Endodermal cell (in vitro differentiated cells): ENCODE measurements at places on chromosomes 3 and 15. TPM values are rescaled to one million over a fixed set of nuclear protein-coding genes. Genes with fewer than 3 reads are reported as not detected.

Gene CP
- 0.59 and 0.86 TPM in 2 replicates for total RNA-seq

Gene RLBP1
- total RNA-seq = not detected in 3 replicates

Gene CCR3
- not detected in 3 replicates for total RNA-seq

Gene CCDC54
- not detected in 2 replicates for total RNA-seq

Gene ERICH6
- not detected in 3 replicates for total RNA-seq

Gene DYNC1LI1
- total RNA-seq = 40.0 to 46.3 TPM (median 41.6 TPM) in 3 replicates

Gene CDC25A
- 14.0 to 50.9 TPM (median 48.9 TPM) in 3 replicates for total RNA-seq

Gene COL6A5
- total RNA-seq = 0.04 to 0.07 TPM in 2 of 3 replicates, not detected in the other

Gene LRRC58
- 20.5 to 25.6 TPM (median 21.2 TPM) in 3 replicates for total RNA-seq

Gene GOLGA8G
- total RNA-seq = not detected in 2 replicates

Gene NPAP1
- total RNA-seq = 0.07 to 0.18 TPM (median 0.11 TPM) in 3 replicates

DNA sequence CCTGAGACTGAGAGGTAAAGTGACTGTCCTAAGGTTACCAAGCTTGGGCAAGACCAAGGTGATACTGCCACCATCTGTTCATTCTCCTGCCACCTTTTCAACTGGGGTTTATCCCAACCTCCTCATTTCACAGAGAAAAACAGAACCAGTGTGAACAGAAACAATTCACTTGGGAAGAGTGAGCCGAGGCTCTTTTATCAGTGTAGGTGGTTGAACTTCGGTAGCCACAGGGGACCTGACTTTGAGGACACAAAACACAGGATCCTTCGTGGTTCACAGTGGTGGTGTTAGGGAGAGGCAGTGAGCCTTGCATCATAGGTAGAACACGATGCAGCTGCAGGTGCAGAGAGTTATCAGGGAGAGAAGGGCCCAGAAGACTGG lies 72.8 kb upstream of the ICE2 start:
- no peak overlapping the region for H3K4me3 ChIP-seq
- H3K36me3 ChIP-seq = peaks cover 4% of the 10 kb centered on the region
- no peak overlapping the region for H3K27ac ChIP-seq
- DNase-seq = no peak

- no peaks in the 10 kb centered on the region for H3K27me3 ChIP-seq
- no peaks in the 10 kb centered on the region for H3K36me3 ChIP-seq
- no peak for DNase-seq
- H3K4me1 ChIP-seq = no peaks in the 10 kb centered on the region
Observed at GRCh38 chr3:46092702-46093080, 65.4 kb upstream of the XCR1 start.

GRCh38 chr15:40845036-40845435 lies 1.2 kb downstream of the SPINT1 start:
- peaks cover 32% of the 10 kb centered on the region for H3K27me3 ChIP-seq
- H3K36me3 ChIP-seq = peaks cover 7% of the 10 kb centered on the region

DNA sequence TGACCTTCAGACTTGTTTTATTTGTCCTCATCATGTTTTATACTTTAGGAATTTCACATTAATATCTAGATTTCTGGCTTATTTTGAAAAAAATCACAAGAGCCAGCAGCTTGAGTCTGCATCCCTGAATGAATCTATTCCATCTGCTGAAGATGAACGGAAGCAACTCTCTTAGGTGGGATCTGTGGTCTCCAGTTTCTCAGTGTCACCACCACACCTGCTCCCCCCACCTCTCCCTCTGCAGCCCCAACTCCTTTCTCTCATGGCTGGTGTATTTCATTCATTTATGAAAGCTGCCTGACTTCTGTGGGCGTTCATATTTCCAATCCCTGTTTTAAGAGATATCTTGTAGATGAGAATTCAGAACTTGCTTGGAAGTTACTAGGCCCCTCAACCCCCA lies 102.1 kb upstream of the AGBL1 start:
- no peak for DNase-seq
- H3K4me3 ChIP-seq = no peak overlapping the region
- no peaks in the 10 kb centered on the region for H3K4me1 ChIP-seq
- H3K27ac ChIP-seq = no peak overlapping the region
- no peaks in the 10 kb centered on the region for H3K27me3 ChIP-seq

- H3K4me1 ChIP-seq = peaks cover 2% of the 10 kb centered on the region
- no peak for DNase-seq
- H3K36me3 ChIP-seq = no peaks in the 10 kb centered on the region
- no peak overlapping the region for H3K4me3 ChIP-seq
- H3K27me3 ChIP-seq = no peaks in the 10 kb centered on the region
Observed at GRCh38 chr3:141699324-141699723, 38.8 kb upstream of the RNF7 start.

DNA sequence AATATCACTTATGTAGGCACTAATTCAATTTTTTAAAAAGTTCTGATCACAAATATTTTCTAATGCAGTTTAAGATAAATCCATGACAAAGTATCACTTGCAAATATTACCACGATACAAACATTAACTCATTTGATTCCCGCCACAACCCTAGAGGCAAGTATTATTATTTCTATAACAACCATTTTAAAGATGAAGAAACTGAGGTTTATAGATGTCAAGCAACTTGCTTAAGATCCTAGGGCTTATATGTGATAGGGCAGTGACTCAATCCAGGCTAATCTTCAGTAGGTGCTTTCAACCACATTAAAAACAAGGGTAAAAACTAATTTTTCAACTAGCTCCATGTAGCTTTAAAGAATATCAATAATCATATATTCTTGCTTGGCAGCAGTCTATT lies 1.7 kb downstream of the DYNC1LI1 start:
- no peaks in the 10 kb centered on the region for H3K27me3 ChIP-seq
- no peak for DNase-seq
- H3K4me3 ChIP-seq = peak overlapping the region; percentile 91
- peaks cover 4% of the 10 kb centered on the region for H3K4me1 ChIP-seq
- peaks cover 22% of the 10 kb centered on the region for H3K36me3 ChIP-seq
- no peak overlapping the region for H3K27ac ChIP-seq

DNA sequence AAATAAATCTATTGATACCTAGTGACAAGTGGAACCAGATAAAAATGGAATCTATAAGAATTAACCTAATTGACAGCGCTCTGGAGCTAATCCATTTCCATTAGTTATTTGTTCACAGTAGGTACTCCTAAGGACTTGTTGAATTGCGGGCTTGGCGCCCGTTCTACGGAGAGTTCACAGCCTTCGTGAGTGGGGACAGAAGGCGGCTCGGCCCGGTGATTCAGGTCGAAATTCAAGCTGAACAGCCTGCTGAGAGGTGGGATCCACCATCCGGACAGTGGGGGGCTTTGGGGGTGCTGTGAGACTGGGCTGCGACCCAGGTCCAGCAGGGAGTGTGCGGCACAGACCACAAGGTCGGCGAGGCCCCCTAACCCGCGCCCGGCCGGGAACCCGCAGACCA lies 779 bp upstream of the CTNNB1 start:
- DNase-seq = no peak
- H3K36me3 ChIP-seq = no peaks in the 10 kb centered on the region
- peak overlapping the region; percentile 70 for H3K27ac ChIP-seq
- peaks cover 7% of the 10 kb centered on the region for H3K4me1 ChIP-seq
- H3K27me3 ChIP-seq = no peaks in the 10 kb centered on the region

DNA sequence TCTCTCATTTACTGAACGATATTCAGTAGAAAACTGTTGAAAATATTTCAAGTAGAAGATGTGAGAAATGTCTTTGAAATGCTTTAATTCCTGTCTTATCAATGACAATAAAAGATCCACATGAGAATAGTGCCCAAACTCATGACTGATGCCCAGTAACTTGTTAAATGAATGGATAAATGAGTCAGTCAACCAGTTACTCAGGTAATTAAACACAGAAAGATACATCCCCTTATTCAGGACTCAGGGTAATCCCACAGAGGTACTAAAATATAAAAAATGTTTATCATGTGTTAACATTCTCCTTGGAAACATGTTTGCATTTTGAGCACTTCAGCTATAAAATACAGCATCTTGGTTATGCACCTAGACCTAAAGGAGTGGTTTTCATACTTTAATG lies 169.5 kb downstream of the MBNL1 start:
- DNase-seq = no peak
- no peak overlapping the region for H3K4me3 ChIP-seq

DNA sequence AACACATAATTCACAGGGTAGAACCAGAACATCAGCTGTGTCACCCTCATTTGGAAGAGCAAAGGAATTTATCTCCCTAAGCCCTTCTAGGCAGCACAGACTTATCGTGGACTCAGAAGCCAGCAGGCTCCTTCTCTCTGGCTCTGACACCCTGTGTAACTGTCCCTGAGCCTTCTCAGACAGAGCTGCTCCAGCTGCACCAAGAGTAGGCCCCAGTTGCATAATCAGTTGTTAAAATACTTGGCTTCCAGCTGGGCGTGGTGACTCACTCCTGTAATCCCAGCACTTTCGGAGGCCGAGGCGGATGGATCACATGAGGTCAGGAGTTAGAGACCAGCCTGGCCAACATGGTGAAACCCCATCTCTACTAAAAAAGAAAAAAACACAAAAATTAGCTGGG lies 49.4 kb upstream of the ACVR2B start:
- no peak overlapping the region for H3K4me3 ChIP-seq
- no peak overlapping the region for H3K27ac ChIP-seq
- H3K4me1 ChIP-seq = no peaks in the 10 kb centered on the region
- peak; percentile 63 for DNase-seq
- H3K27me3 ChIP-seq = no peaks in the 10 kb centered on the region
- H3K36me3 ChIP-seq = peaks cover 18% of the 10 kb centered on the region

DNA sequence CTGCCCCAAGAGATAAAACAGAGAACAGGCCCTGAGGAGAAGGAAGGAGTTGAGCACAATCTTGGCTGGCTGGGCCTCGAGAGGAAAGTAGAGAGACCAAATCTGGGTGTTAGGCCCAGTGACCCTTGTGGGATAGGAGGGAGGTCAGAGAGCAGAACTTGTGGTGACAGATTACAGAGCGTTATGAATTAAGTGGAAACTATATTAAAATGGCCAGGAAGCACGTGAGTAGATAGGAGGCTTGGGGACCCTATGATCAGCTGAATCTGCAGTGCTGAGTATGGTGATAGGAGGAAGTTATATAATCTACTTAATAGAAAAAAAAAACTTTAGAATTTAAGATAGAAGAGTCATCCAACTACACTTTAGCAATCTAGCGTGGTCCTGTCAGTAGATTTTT lies 30.0 kb downstream of the ST6GAL1 start:
- H3K36me3 ChIP-seq = peaks cover 15% of the 10 kb centered on the region
- no peak for DNase-seq
- no peaks in the 10 kb centered on the region for H3K27me3 ChIP-seq
- H3K4me1 ChIP-seq = peaks cover 17% of the 10 kb centered on the region

- peak overlapping the region; percentile 98 for H3K27ac ChIP-seq
- peaks cover 3% of the 10 kb centered on the region for H3K36me3 ChIP-seq
- H3K27me3 ChIP-seq = peaks cover 18% of the 10 kb centered on the region
- DNase-seq = peak; percentile 84
- H3K4me1 ChIP-seq = peaks cover 13% of the 10 kb centered on the region
Observed at GRCh38 chr15:92394309-92395097, 822 bp downstream of the ST8SIA2 start.

- H3K27ac ChIP-seq = peak overlapping the region; percentile 3
- H3K27me3 ChIP-seq = peaks cover 28% of the 10 kb centered on the region
- DNase-seq = no peak
- no peaks in the 10 kb centered on the region for H3K4me1 ChIP-seq
- no peak overlapping the region for H3K4me3 ChIP-seq
Observed at GRCh38 chr3:171878461-171879225, 35.5 kb downstream of the TMEM212 start.

- no peak overlapping the region for H3K4me3 ChIP-seq
- peaks cover 12% of the 10 kb centered on the region for H3K27me3 ChIP-seq
- H3K27ac ChIP-seq = no peak overlapping the region
- DNase-seq = no peak
Observed at GRCh38 chr3:182165234-182165633, 453.5 kb downstream of the SOX2 start.

DNA sequence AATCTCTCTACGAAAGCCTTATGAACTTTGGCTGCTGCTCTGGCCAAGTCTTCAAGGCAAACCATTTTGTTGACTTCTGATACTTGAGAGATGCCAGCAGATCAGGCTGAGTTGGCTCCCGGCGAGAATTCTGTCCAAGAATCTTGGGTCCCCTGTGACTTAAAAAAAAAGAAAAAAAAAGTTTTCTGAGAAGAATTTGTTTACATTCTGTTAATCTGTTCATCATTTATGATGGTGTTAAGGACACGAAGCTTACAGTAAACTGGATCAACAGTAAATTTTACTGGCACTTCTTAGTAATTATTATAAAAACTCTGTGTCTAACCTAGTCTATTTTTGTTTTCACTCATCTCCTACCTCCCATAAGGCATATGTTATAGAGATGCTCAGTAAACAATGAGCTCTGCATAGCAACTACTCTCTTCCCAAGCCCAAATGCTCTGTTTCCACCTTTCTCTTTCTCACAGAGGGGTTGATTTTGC lies 320.9 kb upstream of the RASGRP1 start:
- DNase-seq = no peak
- H3K4me1 ChIP-seq = no peaks in the 10 kb centered on the region
- no peaks in the 10 kb centered on the region for H3K36me3 ChIP-seq
- no peaks in the 10 kb centered on the region for H3K27me3 ChIP-seq

DNA sequence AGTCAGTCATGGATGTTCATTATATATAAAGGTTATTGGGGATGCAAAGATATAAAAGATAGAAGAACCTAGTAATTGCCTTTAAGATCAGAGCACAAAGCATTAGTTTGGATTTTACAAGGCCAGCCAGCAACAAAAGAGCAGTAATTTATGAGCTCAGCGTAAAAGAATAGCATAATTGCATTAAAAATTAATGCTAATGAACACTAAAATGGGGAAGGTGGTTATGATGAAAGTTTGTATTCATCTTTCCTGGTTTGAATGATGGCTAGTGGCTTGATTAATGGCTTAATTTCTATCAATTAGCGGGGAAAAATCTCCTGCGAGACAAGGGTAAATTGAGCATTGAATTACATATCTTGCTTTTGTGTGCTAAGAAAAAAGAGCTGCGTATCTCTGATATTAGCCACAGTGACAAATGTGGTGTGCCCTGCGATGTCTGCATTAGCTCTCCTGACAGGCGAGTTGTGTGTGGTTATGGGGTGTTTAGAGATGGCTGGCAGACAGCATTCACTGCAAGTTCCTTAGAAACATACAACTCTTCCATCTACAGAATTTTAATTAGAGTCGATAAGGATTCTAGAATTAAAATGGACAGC lies 42.8 kb upstream of the MLF1 start:
- H3K36me3 ChIP-seq = no peaks in the 10 kb centered on the region
- DNase-seq = no peak
- no peaks in the 10 kb centered on the region for H3K4me1 ChIP-seq
- no peak overlapping the region for H3K27ac ChIP-seq
